H54 (cell line): ENCODE measurements at places on chromosomes 5 and 9.

DNA sequence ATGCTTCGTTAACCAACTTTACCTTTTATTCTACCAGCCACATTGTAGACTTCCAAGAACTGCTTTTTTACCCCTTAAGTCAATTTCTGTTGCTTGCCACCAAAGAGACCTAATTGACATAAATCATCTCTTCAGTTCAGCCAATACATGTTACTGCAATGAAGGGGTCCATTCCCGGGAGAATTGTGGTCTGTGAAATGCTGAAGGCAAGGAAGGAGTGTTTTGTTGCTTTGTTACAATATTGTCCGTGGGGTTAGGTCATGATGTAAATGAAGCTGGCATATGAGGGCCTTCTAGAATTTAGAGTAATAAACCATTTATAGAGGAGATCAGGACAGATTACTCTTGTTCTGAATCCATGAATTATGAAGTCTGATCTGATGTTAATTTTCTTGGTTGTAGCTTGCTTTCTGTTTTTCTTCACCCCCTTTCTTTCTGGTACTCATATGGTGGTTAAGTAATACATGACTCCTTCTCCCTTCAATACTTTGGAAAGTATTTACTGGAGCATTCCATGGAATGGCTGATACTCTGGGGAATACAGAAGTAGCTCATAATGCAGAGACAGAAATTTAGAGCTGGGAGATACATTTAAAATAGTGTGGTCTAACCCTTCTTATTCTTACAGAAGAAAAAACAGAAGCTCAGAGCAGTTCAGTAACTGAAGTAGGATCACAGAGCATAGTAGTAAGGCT lies 297.0 kb upstream of the CLINT1 start:
- no peak for DNase-seq

- DNase-seq = no peak
These were observed 101.2 kb downstream of the PARP8 start for GRCh38 chr5:50767588-50767987.

DNA sequence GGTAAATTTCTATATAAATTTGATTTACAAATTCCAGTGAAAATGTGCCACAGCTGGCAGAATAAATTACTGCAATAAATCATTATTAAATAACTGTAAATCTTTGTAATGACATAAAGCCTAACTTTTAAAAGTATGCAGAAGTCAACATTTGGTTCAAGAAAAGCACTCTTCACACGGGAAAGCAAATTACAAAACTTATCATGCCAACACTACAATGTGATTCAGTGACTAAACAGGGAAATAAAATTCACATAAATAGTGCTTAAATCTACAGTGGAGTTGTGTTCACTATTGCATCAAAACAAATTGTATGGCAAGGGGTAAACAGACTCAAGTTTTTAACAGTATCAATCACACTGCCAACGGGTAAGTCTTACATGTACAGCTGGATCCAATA lies 117.2 kb downstream of the BNC2 start:
- DNase-seq = no peak

- DNase-seq = no peak
These were observed 135.1 kb upstream of the TNFAIP8 start for GRCh38 chr5:119220576-119221197.

DNA sequence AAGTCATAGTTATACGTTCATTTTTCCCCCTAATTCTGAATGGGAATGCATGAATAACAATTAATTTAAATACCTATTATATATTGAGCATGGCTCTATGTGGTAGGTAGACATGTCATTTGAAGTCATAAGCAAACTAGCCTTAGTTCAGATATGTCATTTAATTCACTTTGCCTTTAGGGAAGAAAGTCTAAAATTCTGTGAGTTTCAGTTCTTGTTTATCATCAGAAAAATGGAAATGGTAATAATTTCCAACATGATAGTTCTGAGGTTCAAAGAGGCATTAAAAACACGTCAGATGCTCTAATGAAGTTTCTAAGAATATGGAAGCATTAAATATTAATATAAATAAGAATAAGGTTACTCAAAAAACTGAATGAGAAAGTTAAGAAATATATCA lies 13.1 kb upstream of the ANXA1 start:
- no peak for DNase-seq

DNA sequence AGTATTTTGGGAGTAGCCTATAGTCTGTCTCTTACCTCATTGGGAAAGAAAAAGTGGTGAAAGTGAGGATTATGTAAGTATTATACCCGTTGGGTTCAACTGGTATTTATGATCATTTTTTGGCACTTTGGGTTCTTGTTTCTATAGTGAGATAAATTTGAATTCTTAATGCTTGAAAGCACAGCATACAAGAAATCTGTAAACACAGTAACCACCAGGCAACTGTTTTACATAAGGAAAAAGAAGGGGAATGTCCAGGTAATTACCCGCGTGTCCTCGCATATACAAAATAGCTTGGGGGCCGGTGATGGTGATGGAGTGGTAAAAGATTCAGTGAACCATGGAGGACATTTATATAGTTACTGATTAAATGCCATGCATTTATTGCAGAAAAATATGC lies 60.5 kb downstream of the BASP1 start:
- no peak for DNase-seq

GRCh38 chr9:128383007-128383753 lies 12.0 kb downstream of the URM1 start:
- DNase-seq = no peak

DNA sequence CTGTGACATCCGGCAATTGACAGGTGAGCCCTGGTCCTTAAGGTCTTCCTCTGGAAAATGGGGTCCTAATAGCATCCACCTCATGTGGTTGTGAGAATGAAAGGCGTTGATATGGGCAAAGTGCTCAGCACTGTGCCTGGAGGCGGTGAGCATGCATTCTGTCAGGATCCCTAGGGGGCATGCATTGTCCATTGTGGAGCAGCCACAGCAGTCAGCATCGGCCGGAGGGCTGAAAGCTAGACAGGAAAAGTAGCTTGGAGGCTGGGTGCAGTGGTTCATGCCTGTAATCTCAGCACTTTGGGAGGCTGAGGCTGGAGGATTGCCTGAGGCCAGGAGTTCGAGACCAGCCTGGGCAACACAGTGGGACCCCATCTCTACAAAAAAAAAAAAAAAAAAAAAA lies 122.2 kb downstream of the LHX2 start:
- DNase-seq = no peak

GRCh38 chr5:127061956-127062355 lies 11.3 kb downstream of the C5orf63 start:
- DNase-seq = no peak

DNA sequence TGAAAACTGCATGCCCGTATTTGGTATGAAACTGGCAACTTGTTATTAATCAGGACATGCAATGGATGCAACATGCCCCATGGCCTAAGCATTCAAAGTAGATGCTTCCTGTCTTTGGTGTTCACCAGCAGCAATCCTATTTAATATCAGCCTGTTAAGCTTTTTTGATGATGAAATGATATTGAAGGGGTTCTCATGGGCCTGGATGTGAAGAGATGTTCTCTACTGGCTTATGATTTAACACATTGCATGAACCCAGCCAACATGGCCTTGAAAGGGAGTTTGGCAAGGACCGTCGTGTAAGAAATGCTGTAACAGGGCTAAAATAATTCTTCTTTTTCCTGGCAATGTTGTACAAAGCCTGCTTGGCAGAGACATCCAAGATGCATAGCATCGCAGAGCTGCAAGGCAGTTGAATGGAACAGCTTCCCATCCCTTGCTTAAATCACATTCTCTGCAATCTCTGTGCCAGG lies 111.2 kb downstream of the SMARCA2 start:
- DNase-seq = no peak

- no peak for DNase-seq
These were observed 578.4 kb downstream of the SLCO4C1 start for GRCh38 chr5:101717721-101718120.

GRCh38 chr5:109485030-109485429 lies 75.3 kb upstream of the PJA2 start:
- no peak for DNase-seq

GRCh38 chr5:14405706-14406553 lies 175.7 kb upstream of the OTULINL start:
- DNase-seq = no peak

- DNase-seq = no peak
These were observed 12.5 kb upstream of the C5orf63 start for GRCh38 chr5:127085796-127086195.

- DNase-seq = no peak
These were observed 326.8 kb downstream of the BNC2 start for GRCh38 chr9:16543686-16544085.

DNA sequence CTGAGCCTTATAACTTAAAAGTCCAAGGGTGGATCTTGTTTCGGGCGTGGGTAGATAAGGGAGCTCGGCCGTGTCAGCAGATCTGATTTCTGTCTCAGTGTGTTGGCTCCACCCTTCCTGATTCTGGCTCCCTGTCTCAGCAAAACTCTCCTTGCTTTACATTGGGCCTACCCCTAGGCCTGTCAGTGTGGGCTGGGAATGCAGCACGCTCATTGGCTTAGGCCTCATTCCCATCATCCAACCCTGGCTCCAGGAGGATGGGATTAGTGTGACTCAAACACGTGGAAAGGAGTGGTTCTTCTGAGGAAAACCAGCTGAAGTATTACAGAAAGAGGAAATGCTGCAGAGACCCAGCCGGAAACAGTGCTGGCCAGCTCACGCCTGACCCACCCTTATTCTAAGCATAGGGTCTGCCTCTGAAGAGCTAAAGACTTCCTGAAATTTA lies 59.9 kb downstream of the ZFAND5 start:
- DNase-seq = peak; percentile 92

- DNase-seq = peak; percentile 45
These were observed 238.4 kb downstream of the TRPM3 start for GRCh38 chr9:70883056-70883455.

DNA sequence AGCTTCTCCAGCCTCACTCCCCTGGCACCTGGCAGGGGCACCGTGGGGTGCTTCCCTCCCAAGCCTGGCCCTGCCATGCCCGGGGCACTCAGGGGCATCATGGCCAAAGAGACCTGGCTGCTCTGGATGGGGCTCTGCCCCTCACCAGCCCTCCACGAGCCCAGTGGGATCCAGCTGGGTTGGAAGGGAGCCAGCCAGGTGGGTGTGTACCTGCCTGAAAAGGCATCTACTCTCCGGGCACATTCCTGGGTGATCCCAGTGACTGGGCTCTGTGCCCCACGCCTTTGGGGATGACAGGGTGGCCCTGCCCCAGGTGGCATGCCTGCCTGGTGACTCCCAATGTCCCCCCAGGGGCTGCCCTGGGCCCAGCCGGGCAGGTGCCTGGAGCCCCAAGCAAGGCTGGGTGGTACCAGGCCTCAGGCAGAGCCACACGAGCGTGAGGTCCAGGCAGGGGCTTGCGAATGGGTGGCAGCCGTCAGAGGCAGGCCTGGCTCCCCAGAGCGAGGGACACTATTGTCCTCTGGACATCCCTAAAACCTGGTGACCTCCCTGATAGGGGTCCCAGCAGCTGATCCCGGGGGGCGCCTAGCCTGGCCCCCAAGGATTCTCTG lies 777 bp downstream of the GPSM1 start:
- DNase-seq = no peak

- no peak for DNase-seq
These were observed 480.9 kb upstream of the PAPPA start for GRCh38 chr9:115672477-115673316.

DNA sequence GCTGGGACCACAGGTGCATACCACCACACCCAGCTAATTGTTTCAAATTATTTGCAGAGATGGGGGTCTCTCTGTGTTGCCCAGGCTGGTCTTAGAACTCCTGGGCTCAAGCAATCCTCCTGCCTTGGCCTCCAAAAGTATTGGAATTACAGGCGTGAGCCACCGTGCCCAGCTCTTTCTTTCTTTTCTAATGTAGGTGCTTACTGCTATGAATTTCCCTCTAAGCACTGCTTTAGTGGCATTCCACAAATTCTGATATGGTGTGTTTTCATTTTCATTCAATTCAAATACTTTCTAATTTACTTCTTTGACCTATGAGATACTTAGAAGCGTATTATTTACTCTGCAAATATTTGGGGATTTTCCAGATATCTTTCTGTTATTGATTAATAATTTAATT lies 14.9 kb downstream of the HMGXB3 start:
- DNase-seq = no peak

DNA sequence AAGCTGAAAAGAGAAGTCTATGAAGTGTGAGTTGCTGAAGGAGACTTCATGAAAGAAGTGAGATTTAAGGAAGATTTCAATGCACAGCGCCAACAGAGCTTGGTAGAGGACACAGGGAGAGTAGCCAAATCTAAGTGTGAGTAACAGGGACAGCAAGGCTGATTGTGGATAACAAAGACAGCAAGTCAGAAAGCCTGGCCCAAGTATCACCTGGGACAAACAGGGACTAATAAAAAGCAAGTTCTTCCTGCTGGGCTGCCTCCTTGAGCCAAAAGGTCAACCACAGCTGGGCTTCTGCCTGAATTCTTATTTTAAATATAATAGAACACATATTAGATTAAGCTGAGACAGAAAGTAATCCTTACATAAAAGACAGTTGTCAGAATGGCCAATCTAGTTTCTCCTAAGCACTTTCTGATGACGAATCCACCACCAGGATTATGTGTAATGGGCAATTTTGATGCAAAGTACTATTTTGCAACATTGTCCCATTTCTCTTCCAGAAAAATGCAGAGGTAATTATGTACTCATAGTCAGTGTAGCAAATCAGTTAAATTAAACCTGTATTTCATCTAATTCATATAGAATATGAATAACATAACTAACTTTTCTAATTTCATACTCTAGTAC lies 73.8 kb downstream of the MAPKAP1 start:
- no peak for DNase-seq

DNA sequence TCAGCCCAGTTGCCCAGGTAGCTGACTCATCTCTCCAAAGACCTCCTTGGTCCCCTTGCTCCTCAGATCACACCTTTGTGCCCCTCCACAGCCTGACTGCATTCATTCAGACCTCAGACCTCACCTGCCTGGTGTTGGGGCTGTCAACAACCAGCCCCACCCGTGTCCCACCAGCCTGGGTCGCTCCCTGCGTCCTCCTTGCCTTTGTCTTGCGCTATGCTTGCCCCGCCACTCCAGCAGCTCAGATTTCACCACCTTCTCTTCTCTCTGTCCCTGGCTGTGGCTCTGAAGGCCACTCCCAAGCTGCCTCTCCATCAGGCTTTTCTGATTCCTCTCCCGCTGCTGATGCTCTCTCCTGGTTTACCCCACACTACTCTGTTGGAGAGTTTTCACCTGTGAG lies 103.5 kb downstream of the MVB12B start:
- DNase-seq = no peak

GRCh38 chr9:117682955-117683710 lies 21.1 kb upstream of the TLR4 start:
- no peak for DNase-seq

GRCh38 chr5:125100951-125101350 lies 354.5 kb upstream of the ZNF608 start:
- DNase-seq = no peak
